Esophagus squamous epithelium (tissue), 5 donors: ENCODE measurements at places on chromosomes 7 and 10.

DNA sequence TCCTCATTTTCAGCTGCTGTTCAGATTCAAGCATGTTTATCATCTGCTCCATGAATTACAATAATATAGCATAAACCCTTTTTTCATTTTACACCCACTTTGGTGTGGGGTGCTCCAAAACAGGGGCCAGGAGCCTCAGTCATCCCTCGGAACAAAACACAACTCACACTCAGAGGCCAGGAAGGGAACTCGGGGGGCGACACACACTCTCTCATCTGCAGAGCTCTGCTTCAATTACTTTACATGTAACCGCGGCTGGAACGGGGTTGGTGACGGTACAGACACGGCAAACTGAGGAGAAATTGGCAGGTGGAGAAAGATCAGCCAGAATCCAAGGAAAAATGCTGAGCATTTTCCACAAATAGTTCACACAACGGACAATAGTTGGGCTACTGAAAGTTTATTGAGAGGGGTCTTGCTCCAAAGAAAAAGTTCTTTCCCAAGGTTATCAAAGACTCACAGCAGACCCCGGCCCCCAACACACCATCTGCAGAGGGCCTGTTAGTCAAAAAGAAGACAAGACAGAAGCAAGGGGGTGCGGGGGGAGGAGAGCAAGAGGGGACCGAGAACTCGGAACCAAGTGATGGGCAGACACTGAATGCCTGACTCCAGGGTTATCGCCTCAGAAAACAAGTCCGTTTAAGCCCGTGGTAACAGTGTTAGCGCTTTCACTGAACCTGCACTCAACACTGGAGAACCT, 20.5 kb downstream of the DIP2C start:
- H3K4me1 ChIP-seq = no peaks in the 10 kb centered on the region
- no peak overlapping the region for H3K4me3 ChIP-seq
- H3K27me3 ChIP-seq = no peaks in the 10 kb centered on the region
- H3K36me3 ChIP-seq = no peaks in the 10 kb centered on the region
- H3K27ac ChIP-seq = no peak overlapping the region

DNA sequence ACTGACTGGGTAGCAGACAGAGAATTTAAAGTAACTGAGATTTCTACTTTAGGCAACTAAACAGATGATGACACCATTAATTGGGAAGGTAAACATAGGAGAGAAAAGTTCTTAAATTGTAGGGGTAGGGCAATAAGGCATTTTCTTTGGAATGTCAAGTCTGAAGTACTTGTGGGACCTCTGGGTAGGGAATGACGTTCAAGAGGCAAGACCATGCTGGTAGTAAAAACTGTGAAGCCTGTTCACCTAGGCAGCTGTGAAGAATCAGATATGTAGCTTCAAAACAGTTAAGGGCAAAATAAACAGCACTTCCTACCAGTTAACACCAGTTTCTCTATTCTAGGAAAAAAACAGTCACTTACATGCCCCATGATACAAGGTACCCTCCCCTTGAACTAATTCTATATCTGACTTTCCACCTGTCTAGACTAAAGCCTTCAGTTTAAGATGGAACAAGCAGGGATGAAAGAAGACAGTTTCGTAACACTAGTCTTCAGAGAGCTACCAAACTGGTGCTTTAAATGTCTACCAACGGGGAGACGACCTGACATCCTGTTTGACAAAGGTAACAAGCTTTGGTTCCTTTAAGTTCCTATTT, 63.1 kb upstream of the KCNIP2 start:
- H3K27me3 ChIP-seq = no peaks in the 10 kb centered on the region
- peaks cover 32% of the 10 kb centered on the region for H3K36me3 ChIP-seq
- H3K27ac ChIP-seq = no peak overlapping the region
- no peak overlapping the region for H3K4me3 ChIP-seq
- no peaks in the 10 kb centered on the region for H3K4me1 ChIP-seq
- DNase-seq = no peak

- no peaks in the 10 kb centered on the region for H3K27me3 ChIP-seq
- H3K27ac ChIP-seq = no peak overlapping the region
- peaks cover 2% of the 10 kb centered on the region for H3K4me1 ChIP-seq
- no peak for DNase-seq
- H3K36me3 ChIP-seq = peaks cover 6% of the 10 kb centered on the region
These were observed 24.1 kb downstream of the OAT start for GRCh38 chr10:124394583-124394982.

DNA sequence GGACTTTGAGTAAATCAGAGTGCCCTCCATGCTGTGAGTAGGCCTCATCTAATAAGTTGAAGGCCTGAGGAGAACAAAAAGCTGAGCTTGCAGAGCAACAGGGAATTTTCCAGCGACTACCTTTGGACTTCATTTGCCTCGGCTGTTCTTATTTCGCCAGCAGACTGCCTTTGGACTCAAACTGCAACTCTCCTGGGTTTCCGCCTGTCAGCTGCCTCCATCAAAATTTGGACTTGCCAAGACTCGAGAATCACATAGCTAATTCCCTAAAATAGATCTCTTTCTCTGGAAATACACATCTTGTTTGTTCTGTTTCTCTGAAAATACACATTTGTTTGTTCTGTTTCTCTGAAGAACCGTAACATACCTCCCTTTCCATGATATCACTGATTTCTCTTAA, 93.8 kb downstream of the ITGB8 start:
- no peaks in the 10 kb centered on the region for H3K36me3 ChIP-seq
- H3K4me3 ChIP-seq = no peak overlapping the region
- H3K4me1 ChIP-seq = no peaks in the 10 kb centered on the region
- no peak for DNase-seq
- H3K27ac ChIP-seq = no peak overlapping the region

DNA sequence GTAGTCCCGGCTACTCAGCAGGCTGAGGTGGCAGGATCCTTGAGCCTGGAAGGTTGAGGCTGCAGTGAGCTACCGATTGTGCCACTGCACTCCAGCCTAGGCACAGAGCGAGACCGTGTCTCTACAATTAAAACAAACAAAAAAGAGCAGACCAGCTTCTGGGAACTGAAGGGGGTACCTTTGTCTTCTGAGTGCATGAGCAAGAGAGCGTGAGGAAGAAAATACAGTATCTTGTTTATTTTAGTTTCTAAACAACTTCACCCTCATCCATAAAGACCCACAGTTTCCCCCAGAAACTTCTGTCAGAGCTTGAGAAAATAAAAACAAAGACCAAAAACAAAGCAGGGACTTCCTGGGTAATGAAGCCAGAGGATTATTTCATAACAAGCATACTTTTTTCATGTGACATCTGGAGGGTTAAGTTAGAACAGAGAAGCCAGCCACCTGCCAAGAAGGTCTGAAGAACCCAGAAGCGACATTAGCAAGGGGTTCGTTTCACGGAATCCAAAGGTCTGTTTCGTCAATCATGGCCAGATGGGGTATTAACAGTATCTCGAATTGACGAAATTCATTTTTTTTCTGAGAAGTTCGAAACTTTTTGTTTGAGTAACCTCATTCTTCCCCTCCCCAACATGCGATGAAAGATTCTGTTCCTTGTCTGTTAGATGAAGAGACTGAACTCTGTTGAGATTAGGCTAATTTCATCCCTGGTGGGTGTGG, 10.2 kb upstream of the IL2RA start:
- no peaks in the 10 kb centered on the region for H3K27me3 ChIP-seq
- H3K27ac ChIP-seq = peak overlapping the region; percentile 53
- DNase-seq = no peak
- no peaks in the 10 kb centered on the region for H3K36me3 ChIP-seq
- no peaks in the 10 kb centered on the region for H3K4me1 ChIP-seq

- H3K4me1 ChIP-seq = peaks cover 27% of the 10 kb centered on the region
- H3K27me3 ChIP-seq = no peaks in the 10 kb centered on the region
- no peaks in the 10 kb centered on the region for H3K36me3 ChIP-seq
- H3K27ac ChIP-seq = peak overlapping the region; percentile 98
- DNase-seq = no peak
These were observed 1.1 kb downstream of the EGFR start for GRCh38 chr7:55019691-55020465.

GRCh38 chr10:13890233-13891127, 303.7 kb downstream of the PRPF18 start:
- no peaks in the 10 kb centered on the region for H3K36me3 ChIP-seq
- DNase-seq = no peak
- peaks cover 28% of the 10 kb centered on the region for H3K4me1 ChIP-seq

DNA sequence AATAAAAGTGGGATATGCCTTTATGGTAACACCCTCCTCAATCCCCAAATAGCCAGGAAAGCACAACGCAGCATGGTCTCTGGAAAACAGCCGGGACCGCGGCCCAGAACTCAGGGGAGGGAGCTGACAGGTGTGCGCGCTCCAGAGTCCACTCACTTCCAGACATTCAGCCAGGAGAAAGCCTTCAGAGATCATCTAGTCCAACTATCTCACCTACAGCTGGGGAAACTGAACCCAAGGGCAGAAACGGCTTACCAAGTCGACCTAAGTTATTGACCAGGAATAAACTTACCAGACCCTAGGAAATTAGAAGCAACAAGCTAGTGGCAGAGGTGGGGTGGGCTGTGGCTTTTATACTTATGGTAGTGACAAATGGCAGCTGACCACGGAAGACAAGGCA, 16.4 kb downstream of the GSDME start:
- H3K36me3 ChIP-seq = no peaks in the 10 kb centered on the region
- H3K27ac ChIP-seq = no peak overlapping the region
- no peak overlapping the region for H3K4me3 ChIP-seq
- H3K4me1 ChIP-seq = no peaks in the 10 kb centered on the region

DNA sequence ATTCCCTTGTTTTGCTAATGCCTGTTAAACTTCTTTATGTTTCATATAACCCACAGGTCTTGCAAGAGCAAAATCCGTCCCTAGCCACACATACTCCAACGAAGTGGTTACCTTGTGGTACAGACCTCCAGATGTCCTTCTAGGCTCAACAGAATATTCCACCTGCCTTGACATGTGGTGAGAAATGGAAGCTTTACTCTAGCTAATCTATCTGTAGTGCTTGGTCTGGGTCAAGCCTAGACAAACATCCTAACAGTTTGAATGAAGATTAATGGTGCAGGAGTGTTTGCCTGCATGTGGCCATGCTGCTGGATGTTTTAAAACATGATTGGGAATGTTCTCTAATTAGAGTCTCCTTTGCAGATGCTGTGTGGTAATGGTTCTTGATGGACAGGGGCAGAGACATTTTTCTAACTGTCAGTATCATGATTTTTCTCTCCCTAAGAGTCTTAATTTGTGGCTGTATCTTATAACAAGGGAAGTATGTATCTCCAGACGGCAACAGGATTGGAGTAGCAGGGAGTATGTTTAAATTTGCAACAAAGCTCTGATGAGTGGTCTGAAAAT, 308.5 kb upstream of the FZD1 start:
- H3K27me3 ChIP-seq = no peaks in the 10 kb centered on the region
- H3K4me3 ChIP-seq = no peak overlapping the region
- H3K27ac ChIP-seq = no peak overlapping the region
- DNase-seq = no peak

DNA sequence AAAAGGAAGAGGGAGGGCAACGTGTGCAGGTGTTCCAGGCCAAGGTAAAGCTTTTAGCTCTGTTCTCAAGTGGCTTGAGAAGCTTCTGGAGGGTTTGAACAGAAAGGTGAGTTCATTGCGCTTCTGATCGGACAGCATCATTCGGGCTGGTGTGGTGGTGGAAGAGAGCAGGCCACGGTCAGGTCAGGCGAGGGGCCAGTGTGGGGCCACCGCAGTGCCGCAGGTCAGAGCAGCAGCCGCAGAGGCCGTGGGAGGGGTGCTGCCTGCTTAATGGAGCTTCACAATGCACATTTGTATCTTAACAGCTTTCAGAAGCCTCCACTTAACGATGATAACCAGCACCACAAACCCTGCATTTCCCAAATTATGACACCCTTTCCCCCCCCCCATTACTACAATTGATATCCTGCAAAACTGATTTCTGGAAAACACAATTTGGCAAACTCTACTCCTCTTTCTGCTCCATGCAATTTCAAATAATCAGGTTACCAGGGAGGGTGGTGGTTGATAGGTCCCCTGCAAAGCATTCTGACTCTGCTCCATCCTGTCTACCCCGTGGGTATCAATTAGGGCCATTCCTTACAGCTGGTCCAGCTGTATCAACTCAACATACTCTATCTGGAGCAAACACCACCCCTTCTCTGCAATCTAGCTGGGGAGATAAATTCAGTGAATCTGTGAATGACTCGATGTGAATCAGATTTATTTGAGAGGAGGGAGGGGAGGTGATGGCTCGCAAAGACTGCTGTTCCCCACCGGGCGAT, 162.9 kb downstream of the ACTR3B start:
- H3K27me3 ChIP-seq = no peaks in the 10 kb centered on the region
- no peaks in the 10 kb centered on the region for H3K36me3 ChIP-seq

- peaks cover 14% of the 10 kb centered on the region for H3K4me1 ChIP-seq
- no peaks in the 10 kb centered on the region for H3K36me3 ChIP-seq
- H3K4me3 ChIP-seq = peak overlapping the region; percentile 13
- H3K27me3 ChIP-seq = no peaks in the 10 kb centered on the region
These were observed 4.0 kb downstream of the HOXA5 start for GRCh38 chr7:27139334-27140125.

- no peak for DNase-seq
- H3K36me3 ChIP-seq = no peaks in the 10 kb centered on the region
- peak overlapping the region; percentile 68 for H3K4me3 ChIP-seq
These were observed 887 bp downstream of the COL13A1 start for GRCh38 chr10:69802424-69803161.

GRCh38 chr10:116608686-116609594, 11.8 kb upstream of the PNLIPRP2 start:
- H3K36me3 ChIP-seq = no peaks in the 10 kb centered on the region
- no peaks in the 10 kb centered on the region for H3K27me3 ChIP-seq
- no peak for DNase-seq
- no peak overlapping the region for H3K27ac ChIP-seq
- H3K4me1 ChIP-seq = no peaks in the 10 kb centered on the region
- peak overlapping the region; percentile 53 for H3K4me3 ChIP-seq

DNA sequence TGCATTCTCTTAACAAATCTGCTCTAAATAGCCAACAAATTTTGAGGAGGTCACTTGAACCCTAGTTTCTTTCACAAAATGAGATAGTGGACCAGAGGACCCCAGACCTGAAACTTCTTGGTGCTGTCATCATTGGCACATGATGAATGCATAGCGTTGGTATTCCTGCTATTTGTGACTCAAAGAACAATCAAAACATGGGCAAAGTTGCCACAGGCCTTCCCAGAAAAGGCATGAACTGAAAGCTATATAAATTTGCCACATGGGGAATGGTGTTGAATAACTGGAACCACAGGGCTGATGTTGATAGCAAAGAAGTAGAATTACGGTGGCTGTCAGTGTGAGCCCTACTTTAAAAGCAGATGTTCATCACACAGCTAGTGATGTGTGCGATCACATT, 219.9 kb upstream of the KMT2E start:
- H3K36me3 ChIP-seq = no peaks in the 10 kb centered on the region
- no peak overlapping the region for H3K27ac ChIP-seq
- no peaks in the 10 kb centered on the region for H3K4me1 ChIP-seq
- DNase-seq = no peak
- no peak overlapping the region for H3K4me3 ChIP-seq
- H3K27me3 ChIP-seq = no peaks in the 10 kb centered on the region

GRCh38 chr10:97718178-97718577, 4.6 kb downstream of the MARVELD1 start:
- H3K36me3 ChIP-seq = peaks cover 12% of the 10 kb centered on the region
- no peaks in the 10 kb centered on the region for H3K27me3 ChIP-seq
- peaks cover 42% of the 10 kb centered on the region for H3K4me1 ChIP-seq
- peak overlapping the region; percentile 86 for H3K27ac ChIP-seq
